Nephron progenitor cell (in vitro differentiated cells): ENCODE measurements at places on chromosomes 7 and 10.

GRCh38 chr10:43407148-43407575 is 1.8 kb downstream of the HNRNPF start:
- H3K27me3 ChIP-seq, result peaks cover 5% of the 10 kb centered on the region
- H3K36me3 ChIP-seq, result peaks cover 15% of the 10 kb centered on the region
- DNase-seq, result peak; percentile 70
- peak overlapping the region; percentile 100 for H3K27ac ChIP-seq
- peak overlapping the region; percentile 97 for H3K4me3 ChIP-seq

DNA sequence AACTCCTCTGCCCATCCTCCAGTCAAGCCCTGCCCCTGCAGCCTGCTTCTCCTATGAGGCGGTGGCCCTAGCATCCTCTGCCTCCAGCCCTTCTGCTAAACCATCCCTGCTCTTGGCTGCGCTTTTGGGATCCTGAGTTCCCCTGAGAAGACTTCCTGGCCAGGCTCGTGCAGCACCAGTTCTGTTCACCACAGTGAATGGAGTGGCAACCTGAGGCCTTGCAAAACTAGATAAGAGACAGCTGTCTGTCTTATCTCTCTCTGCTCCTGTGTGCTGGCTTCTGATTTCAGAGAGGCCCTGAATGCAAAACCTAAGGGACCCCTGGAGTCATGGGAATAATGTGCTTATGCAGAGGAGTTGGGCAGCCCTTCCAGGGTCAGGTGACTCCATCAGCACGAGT is 119.2 kb downstream of the TMEM178B start:
- peaks cover 8% of the 10 kb centered on the region for H3K4me1 ChIP-seq
- H3K27ac ChIP-seq, result no peak overlapping the region
- DNase-seq, result no peak
- no peak overlapping the region for H3K4me3 ChIP-seq
- peaks cover 18% of the 10 kb centered on the region for H3K27me3 ChIP-seq
- H3K36me3 ChIP-seq, result no peaks in the 10 kb centered on the region

- H3K4me1 ChIP-seq, result peaks cover 39% of the 10 kb centered on the region
- H3K27ac ChIP-seq, result peak overlapping the region; percentile 95
- DNase-seq, result no peak
- peak overlapping the region; percentile 14 for H3K4me3 ChIP-seq
- H3K36me3 ChIP-seq, result peaks cover 3% of the 10 kb centered on the region
Measured at GRCh38 chr7:69994886-69995542, 396.7 kb downstream of the AUTS2 start.

DNA sequence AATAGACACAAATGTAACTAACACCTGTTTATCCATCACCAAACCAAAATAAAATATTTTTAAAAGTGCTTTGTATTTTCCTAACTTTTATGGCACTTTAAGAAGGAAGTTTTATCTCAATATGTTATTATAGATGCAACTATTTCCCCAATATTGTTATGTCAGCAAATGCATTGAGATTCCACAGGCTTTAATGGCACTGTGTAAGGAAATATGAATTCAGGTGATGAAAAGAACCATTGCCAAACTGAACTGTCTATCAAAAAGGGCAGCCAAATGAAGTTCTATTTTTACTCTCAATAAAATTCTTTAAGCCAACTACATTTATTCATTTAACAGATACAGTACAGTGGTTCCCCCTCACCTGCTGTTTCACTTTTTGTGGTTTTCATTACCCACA is 67.2 kb upstream of the OIT3 start:
- no peak overlapping the region for H3K4me3 ChIP-seq
- H3K36me3 ChIP-seq, result peaks cover 12% of the 10 kb centered on the region
- no peaks in the 10 kb centered on the region for H3K27me3 ChIP-seq
- H3K4me1 ChIP-seq, result peaks cover 22% of the 10 kb centered on the region
- DNase-seq, result no peak

- peaks cover 93% of the 10 kb centered on the region for H3K27me3 ChIP-seq
- DNase-seq, result no peak
- H3K4me1 ChIP-seq, result peaks cover 36% of the 10 kb centered on the region
- H3K36me3 ChIP-seq, result no peaks in the 10 kb centered on the region
Measured at GRCh38 chr7:155805826-155806095, 6.5 kb downstream of the SHH start.

- peaks cover 28% of the 10 kb centered on the region for H3K4me1 ChIP-seq
- peak; percentile 44 for DNase-seq
- H3K27ac ChIP-seq, result no peak overlapping the region
- H3K36me3 ChIP-seq, result no peaks in the 10 kb centered on the region
- H3K27me3 ChIP-seq, result peaks cover 8% of the 10 kb centered on the region
- no peak overlapping the region for H3K4me3 ChIP-seq
Measured at GRCh38 chr10:98321186-98321780, 53.3 kb upstream of the LOXL4 start.

GRCh38 chr7:158133515-158134271 is 453.9 kb downstream of the PTPRN2 start:
- no peak overlapping the region for H3K27ac ChIP-seq
- H3K4me3 ChIP-seq, result no peak overlapping the region
- H3K4me1 ChIP-seq, result no peaks in the 10 kb centered on the region

GRCh38 chr10:77979221-77979620 is 50.1 kb downstream of the POLR3A start:
- H3K4me1 ChIP-seq, result peaks cover 6% of the 10 kb centered on the region
- no peak overlapping the region for H3K4me3 ChIP-seq
- H3K36me3 ChIP-seq, result peaks cover 50% of the 10 kb centered on the region
- peaks cover 3% of the 10 kb centered on the region for H3K27me3 ChIP-seq
- DNase-seq, result no peak

DNA sequence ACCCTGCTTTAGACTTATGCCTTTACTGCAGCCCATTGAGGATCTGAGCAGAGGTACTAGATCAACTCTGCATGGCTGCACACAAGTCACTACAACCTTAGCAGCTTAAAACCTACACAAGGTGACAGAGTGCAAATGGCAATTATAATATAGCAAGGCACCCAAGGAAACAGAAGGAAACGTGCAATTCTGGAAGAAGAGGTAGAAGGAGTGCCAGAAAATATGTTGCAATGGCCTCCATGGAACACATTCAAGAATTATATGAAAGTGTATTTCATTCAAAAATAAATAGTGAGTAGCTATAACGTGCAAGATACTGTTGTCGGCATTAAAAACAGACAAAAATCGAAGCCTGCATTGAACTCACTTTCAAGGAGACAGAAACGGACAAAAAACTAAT is 2.9 kb upstream of the AKR1C8 start:
- H3K4me1 ChIP-seq, result peaks cover 22% of the 10 kb centered on the region
- no peak overlapping the region for H3K4me3 ChIP-seq
- H3K27ac ChIP-seq, result no peak overlapping the region

- H3K27ac ChIP-seq, result peak within 1 kb of the TSS; percentile 100
- peak; percentile 75 for DNase-seq
Measured at GRCh38 chr7:103347507-103348267, at the start of gene PSMC2. TSS of gene PSMC2 (plus strand) at chr7:103347643. CDS start at chr7:103347712, 69 bp downstream.

GRCh38 chr10:22210267-22210666 is 7.5 kb downstream of the EBLN1 start:
- no peak overlapping the region for H3K27ac ChIP-seq
- no peaks in the 10 kb centered on the region for H3K36me3 ChIP-seq
- H3K4me3 ChIP-seq, result no peak overlapping the region
- no peaks in the 10 kb centered on the region for H3K4me1 ChIP-seq
- no peak for DNase-seq

DNA sequence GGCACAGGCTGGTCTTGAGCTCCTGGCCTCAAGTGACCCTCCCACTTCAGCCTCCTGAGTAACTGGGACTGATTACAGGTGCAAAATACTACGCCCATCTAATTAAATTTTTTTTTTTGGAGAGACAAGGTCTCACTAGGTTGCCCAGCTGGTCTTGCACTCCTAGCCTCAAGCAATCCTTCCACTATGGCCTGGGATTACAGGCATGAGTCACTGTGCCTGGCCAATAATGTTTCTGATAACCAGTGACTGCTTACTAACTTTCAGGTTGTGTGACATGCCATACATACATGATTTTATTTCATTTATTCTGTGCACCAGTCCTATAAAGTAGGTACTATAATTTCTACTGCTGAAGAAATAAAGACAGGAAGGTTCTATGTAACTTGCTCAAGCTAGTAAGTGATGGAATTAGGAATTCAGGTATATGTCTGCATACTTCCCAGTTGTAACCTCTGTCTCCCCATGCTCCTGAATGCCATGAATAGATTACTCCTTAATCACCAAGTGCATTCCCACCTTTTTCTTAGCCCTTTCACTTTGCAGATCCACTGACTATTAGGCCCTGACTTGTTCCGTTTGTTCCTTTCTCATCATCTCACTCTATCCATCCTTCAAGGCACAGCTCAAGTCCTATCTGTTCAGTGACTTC is 28.1 kb downstream of the MCU start:
- no peak for DNase-seq
- H3K4me3 ChIP-seq, result no peak overlapping the region
- H3K27ac ChIP-seq, result no peak overlapping the region
- no peaks in the 10 kb centered on the region for H3K4me1 ChIP-seq
- peaks cover 24% of the 10 kb centered on the region for H3K36me3 ChIP-seq

DNA sequence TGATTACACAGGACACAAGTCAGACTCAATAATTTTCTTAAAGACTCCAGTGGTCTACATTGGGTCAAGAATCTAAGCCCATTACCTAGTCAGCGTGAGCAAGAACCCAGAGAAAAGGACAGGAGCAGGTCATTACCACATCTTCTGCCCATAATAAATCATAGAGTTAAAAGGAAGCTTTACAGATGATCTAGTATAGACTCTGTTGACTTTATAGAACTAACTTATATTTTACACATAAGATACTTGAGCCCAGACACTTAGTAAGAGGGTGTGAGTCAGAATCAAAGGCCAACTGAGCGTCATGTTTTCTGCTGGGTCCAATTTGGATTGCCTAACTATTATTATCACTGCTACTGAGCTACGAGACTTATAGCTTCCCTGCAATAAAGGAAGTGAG is 206.1 kb upstream of the NPSR1 start:
- no peak overlapping the region for H3K4me3 ChIP-seq
- peaks cover 4% of the 10 kb centered on the region for H3K4me1 ChIP-seq
- no peak overlapping the region for H3K27ac ChIP-seq
- H3K27me3 ChIP-seq, result no peaks in the 10 kb centered on the region

DNA sequence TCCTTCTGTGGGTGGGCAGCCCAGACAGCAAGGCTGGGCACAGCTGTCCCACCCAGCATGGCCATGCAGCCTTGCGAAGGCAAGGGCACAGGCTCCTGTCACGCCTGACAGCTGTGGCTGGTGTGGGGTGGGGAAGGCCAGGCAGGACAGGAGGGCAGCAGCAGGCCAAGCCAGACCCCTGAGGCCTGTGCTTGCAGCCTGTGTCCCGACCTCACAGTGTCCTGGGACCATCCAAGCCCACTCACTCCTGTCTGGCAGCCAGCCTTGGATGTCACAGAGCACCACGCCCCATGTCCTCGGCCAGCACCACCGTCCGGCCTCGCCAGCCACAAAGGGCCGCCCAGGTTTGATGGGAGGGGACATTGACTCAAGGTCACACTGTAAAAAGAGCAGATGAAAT is 85.5 kb upstream of the LRRC4 start:
- peaks cover 40% of the 10 kb centered on the region for H3K27me3 ChIP-seq
- H3K36me3 ChIP-seq, result no peaks in the 10 kb centered on the region
- peaks cover 48% of the 10 kb centered on the region for H3K4me1 ChIP-seq
- no peak overlapping the region for H3K27ac ChIP-seq

GRCh38 chr10:13559124-13559700 is 27.6 kb upstream of the PRPF18 start:
- peaks cover 38% of the 10 kb centered on the region for H3K4me1 ChIP-seq
- H3K27ac ChIP-seq, result no peak overlapping the region

GRCh38 chr10:93473804-93474472 is 8.2 kb downstream of the MYOF start:
- peaks cover 5% of the 10 kb centered on the region for H3K36me3 ChIP-seq
- peaks cover 33% of the 10 kb centered on the region for H3K4me1 ChIP-seq
- peaks cover 4% of the 10 kb centered on the region for H3K27me3 ChIP-seq
- H3K27ac ChIP-seq, result no peak overlapping the region

GRCh38 chr7:25537662-25538375 is 309.5 kb upstream of the NPVF start:
- H3K4me3 ChIP-seq, result no peak overlapping the region
- H3K4me1 ChIP-seq, result peaks cover 9% of the 10 kb centered on the region
- H3K27me3 ChIP-seq, result no peaks in the 10 kb centered on the region
- no peaks in the 10 kb centered on the region for H3K36me3 ChIP-seq
- DNase-seq, result no peak

- H3K4me1 ChIP-seq, result peaks cover 4% of the 10 kb centered on the region
- peaks cover 13% of the 10 kb centered on the region for H3K36me3 ChIP-seq
- DNase-seq, result no peak
- no peak overlapping the region for H3K27ac ChIP-seq
- H3K4me3 ChIP-seq, result no peak overlapping the region
Measured at GRCh38 chr7:133775201-133775600, 351.9 kb upstream of the LRGUK start.

DNA sequence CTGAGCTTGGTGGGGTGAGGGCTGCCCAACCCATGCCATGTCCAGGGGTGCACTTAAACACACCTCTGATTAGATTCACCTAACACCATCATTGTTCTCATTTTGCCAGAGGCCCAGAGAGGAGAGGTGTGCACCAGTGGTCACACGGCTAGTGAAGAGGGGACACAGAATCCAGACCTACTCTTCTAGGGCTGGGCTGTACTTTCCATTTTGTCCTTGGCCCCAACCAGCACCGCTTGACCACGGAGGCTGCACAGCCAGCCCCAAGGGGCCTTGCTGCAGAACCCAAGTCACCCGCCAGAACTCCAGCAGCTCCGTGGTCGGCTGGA is 246 bp upstream of the WDFY4 start:
- no peak for DNase-seq
- no peaks in the 10 kb centered on the region for H3K4me1 ChIP-seq
- no peaks in the 10 kb centered on the region for H3K36me3 ChIP-seq
- H3K27me3 ChIP-seq, result peaks cover 6% of the 10 kb centered on the region

GRCh38 chr7:4726566-4726965 is 44.5 kb downstream of the FOXK1 start:
- no peak overlapping the region for H3K4me3 ChIP-seq
- H3K27ac ChIP-seq, result peak overlapping the region; percentile 72
- no peaks in the 10 kb centered on the region for H3K27me3 ChIP-seq
- H3K4me1 ChIP-seq, result peaks cover 58% of the 10 kb centered on the region
- peaks cover 8% of the 10 kb centered on the region for H3K36me3 ChIP-seq
- DNase-seq, result no peak

- no peak overlapping the region for H3K4me3 ChIP-seq
- H3K27ac ChIP-seq, result peak overlapping the region; percentile 27
- DNase-seq, result peak; percentile 69
- peaks cover 43% of the 10 kb centered on the region for H3K4me1 ChIP-seq
Measured at GRCh38 chr7:101436857-101437576, 74.3 kb downstream of the COL26A1 start.

DNA sequence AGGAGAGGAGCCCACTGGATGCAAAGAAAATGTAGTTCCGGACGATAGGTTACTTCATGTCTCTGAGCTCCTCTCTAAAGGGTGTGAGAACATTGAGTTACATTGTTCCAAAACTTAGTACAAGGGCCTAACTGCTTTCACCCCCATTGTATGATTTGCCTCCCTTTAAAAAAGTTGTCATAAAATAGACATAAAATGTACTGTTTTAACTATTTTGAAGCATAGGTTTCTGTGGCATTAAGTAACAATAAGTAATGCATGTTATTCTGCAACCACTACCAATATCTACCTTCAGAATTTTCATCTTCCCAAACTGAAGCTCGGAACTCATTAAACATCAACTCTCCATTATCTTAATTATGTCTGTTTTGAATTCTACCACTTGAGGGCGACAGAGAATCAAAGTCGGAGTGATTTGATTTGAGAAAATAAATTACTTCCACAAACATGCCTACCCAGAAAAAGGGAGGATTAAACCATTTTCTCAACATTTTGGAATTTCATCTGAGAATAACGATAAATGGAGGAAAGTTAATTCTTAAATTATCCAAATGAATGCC is 2.7 kb downstream of the IGFBP1 start:
- H3K27ac ChIP-seq, result no peak overlapping the region
- no peaks in the 10 kb centered on the region for H3K36me3 ChIP-seq
- peaks cover 33% of the 10 kb centered on the region for H3K4me1 ChIP-seq
- peaks cover 87% of the 10 kb centered on the region for H3K27me3 ChIP-seq
- peak; percentile 14 for DNase-seq
